ENCODE measurements at places on chromosomes 16 and 17. TPM values are rescaled to one million over a fixed set of nuclear protein-coding genes. Genes with fewer than 3 reads are reported as not detected.

GRCh38 chr17:15513856-15514459 is 46.5 kb upstream of the CDRT4 start:
- DNase-seq: no peak

The MYH13 gene
- total RNA-seq: under 0.01 TPM

The SLC38A8 gene
- not detected for total RNA-seq

The SNAI3 gene
- total RNA-seq: not detected

GRCh38 chr17:77308861-77309726 is 168.3 kb downstream of the SEC14L1 start:
- DNase-seq: peak; percentile 89

- no peak for DNase-seq
These were observed 458.8 kb upstream of the HSBP1 start for GRCh38 chr16:83348991-83349390.

DNA sequence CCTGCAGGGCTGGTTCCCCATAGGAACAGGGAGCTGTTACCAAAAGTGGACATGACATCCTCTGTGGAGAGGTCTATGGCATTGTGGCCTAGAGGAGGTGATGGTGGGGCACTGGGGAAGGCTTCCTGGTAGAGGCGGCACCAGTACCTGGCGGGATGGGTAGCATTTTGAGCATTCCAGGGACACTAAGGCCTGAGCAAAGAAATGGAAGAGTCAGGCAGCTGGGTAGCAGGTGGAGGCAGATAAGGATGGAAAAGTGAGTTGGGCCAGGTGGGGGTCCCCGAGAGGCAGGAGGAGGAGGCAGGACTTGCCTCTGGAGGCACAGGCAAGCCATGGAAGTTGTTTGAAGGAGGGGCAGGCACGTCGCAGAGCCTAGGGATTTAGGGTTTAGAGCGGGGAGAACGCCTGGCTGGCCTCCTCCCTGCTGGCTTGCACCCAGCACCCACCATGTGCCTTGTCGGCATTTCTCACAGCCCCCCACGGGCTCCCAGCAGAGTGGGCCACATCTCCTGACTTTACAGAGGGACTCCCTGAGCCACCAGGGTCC is 5.1 kb upstream of the ADCY7 start:
- DNase-seq: no peak

GRCh38 chr16:17835118-17835876 is 364.5 kb upstream of the XYLT1 start:
- DNase-seq: no peak

DNA sequence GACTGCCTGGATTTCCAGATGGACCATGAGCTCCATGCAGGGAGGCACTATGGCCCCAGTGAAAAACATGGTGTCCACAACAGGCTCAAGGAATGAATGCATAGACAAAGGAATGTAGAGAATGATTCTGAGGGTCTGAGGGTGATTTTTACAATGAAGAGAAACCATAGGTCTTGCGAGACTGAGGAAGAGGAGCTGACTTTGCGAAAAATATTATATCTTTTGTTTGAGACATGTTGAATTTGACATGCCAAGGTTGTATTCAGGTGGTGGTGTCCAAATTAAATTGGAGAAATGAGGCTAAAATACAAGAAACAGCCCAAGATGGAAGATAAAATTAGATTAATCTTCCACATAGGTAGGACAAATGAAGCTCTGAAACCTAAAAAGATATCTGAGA is 12.7 kb downstream of the HSD17B2 start:
- DNase-seq: no peak

The HCFC1R1 gene
- 4.7 TPM for total RNA-seq

GRCh38 chr17:45129940-45130680 is 2.2 kb downstream of the PLCD3 start:
- DNase-seq: no peak

- DNase-seq: no peak
These were observed 135.6 kb downstream of the GAS7 start for GRCh38 chr17:10062691-10063385.

The SOX15 gene
- not detected for total RNA-seq

- DNase-seq: no peak
These were observed 30.6 kb downstream of the ASIC2 start for GRCh38 chr17:33262266-33263123.

DNA sequence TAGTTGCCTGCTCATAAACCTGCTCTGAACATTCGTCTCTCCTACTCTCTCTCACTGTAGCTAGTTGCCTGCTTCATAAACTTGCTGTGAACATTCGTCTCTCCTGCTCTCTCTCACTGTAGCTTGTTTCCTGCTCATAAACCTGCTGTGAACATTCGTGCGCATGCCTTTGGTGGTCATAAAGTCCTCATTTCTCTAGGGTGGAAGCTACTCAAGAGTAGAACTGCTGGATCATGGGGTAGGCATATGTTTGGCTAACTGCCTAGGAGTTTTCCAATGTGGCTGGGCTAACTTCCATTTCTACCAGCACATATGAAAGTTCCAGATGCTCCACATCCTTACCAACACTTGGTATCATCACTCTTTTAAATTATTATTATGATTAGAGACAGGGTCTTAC is 174.6 kb upstream of the RPH3AL start:
- DNase-seq: no peak

DNA sequence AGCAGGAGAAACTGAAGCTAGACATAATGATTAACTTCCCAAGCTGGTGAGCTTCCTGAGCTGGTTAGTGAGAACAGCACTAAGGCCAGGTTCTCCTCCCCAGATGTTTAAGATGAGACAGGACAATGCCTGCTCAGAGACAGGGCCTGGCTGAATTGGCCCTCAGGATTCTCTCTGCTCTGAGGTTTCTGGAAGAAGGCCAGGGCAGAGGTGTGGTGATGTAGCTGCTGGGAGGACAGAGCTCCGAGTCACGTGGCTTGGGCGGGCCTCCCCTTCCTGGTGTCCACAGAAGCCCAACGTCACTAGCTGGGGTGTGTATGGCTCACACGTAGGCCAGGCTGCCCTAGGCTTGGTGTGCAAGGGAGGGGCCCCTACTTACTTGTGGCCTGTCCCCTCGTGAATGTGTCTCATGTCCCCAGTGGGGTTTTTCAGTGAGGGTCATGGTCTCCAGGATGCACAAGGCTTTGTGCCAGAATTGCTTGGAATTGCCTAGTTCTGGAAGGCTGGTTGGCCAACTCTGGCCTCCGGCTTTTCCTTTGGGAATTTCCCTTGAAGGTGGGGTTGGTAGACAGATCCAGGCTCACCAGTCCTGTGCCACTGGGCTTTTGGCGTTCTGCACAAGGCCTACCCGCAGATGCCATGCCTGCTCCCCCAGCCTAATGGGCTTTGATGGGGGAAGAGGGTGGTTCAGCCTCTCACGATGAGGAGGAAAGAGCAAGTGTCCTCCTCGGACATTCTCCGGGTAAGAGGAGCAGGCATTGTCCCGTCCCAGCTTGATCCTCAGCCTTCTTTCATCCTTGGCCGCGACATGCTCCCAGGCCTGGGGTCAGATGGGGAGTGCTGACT is 3.4 kb downstream of the NOD2 start:
- DNase-seq: peak; percentile 81

- DNase-seq: no peak
These were observed 3.3 kb downstream of the BCAR1 start for GRCh38 chr16:75248142-75248535.

The HBA2 gene
- not detected for total RNA-seq

The MT1M gene
- total RNA-seq: 0.74 TPM

The CA7 gene
- not detected for total RNA-seq

DNA sequence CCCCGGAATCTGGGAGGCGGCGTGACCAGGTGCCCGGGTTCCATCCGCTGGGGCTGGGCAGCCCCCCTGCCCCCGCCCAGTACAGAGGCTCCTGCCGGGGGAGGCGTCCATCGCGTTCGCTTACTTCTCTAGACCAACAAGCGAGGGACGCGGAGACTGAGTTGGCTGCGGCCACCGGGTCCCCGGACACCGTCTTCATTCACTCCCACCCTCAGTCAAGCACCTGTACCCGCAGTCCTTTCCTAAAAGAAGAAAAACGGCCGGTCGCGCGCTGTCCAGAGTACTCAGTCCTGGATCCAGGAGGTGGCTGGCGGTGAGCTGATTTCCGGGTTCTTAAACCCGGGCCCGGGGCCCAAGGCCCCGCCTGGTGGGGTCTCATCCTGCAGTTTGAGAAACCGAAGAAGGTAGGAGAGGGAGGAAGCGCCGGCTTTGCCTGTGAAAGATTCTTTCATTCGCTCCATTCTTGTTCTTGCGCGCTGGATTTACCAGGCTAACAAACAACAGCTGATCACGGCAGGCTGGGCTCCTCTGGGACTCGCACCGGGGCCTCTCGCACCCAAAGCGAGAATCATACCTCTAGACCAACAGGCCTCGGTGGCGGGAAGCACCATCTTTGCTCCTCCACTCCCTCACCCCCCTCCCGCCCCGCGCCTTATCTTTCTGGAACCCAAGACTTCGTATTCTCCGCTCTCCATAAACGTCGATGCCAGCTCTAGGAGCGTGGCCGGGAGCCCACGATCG is 17.4 kb upstream of the OR1F1 start:
- DNase-seq: no peak

GRCh38 chr16:77359065-77359502 is 75.8 kb downstream of the ADAMTS18 start:
- peak; percentile 70 for DNase-seq

The C16orf87 gene
- 19.1 TPM for total RNA-seq

The OR1F1 gene
- total RNA-seq: not detected

The REXO5 gene
- total RNA-seq: 4.7 TPM

The NAGS gene
- 0.09 TPM for total RNA-seq

The XYLT1 gene
- 6.9 TPM for total RNA-seq

The SUPT4H1 gene
- total RNA-seq: 50.2 TPM

The WWP2 gene
- 16.8 TPM for total RNA-seq

GRCh38 chr17:50064253-50065001 is 8.5 kb downstream of the ITGA3 start:
- DNase-seq: peak; percentile 98

DNA sequence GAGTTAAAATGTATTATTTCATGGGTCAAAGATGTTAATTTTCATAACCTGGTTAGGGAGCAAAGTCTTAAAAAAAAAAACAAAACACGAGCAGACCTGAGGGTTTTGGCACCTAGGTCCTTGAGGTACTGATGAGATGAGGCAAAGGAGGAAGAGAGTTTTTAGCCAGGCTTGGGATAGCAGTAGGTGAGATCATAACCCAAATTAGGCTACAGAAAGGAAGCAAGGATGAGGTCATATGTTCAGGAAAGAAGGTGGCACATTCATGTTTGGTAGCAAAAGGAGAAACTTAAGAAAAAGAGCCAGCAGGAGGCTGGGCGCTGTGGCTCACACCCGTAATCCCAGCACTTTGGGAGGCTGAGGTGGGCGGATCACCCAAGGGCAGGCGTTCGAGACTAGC is 2.8 kb downstream of the ATXN1L start:
- no peak for DNase-seq

The SNX20 gene
- total RNA-seq: not detected

DNA sequence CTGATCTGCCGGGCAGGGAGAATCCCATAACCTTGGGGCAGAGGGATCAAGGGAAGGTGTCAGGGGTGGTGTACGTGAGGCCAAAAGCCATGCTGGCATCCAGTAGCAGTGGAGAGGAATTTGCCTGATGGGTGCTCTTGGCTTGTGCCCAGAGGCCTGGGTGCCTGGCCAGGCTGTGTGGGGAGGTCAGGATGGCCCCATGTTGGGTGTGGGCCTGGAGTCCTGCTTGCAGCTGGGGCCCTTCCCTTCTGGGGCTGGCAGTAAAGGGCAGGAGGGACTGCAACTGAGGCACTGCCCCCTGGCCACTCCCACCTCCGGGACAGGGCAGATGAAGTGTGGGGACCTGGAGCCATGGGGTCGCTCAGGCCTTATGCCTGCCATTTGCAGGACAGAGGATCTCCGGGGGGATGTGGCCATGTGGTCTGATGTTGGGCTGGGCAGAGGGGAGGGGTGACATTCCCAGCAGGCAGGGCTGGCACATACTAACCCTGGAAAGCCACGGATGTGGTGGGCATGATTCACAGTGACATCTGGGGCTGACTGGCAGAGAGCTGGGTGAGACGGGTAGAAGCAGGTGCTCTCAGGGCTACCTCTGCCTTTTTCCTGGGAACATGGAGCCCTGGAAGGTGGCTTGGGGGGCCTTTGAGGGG is 3.5 kb downstream of the FMNL1 start:
- DNase-seq: peak; percentile 81

The AXIN2 gene
- total RNA-seq: 2.7 TPM

The KRTAP16-1 gene
- total RNA-seq: not detected

The KCNJ18 gene
- total RNA-seq: not detected

DNA sequence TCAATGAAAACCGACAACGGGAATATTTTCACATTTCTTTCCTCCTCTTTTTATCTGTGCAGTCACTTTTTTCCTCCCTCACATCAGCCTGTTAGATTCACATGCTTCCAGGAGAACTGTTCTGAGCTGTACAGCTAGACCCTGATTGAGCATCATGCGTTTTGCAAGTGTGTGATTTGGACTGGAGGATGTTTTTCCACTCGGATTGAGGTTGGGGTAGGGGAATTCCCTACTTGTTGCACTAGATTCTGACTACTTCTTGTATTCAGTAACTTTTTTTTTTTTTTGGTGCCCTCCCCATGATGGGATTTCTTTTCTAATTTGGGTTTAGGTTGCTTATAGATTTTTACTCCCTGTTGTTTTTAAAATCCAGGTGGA is 4.8 kb downstream of the MSI2 start:
- DNase-seq: no peak

The CUEDC1 gene
- 5.0 TPM for total RNA-seq

The ASPHD1 gene
- 2.2 TPM for total RNA-seq

DNA sequence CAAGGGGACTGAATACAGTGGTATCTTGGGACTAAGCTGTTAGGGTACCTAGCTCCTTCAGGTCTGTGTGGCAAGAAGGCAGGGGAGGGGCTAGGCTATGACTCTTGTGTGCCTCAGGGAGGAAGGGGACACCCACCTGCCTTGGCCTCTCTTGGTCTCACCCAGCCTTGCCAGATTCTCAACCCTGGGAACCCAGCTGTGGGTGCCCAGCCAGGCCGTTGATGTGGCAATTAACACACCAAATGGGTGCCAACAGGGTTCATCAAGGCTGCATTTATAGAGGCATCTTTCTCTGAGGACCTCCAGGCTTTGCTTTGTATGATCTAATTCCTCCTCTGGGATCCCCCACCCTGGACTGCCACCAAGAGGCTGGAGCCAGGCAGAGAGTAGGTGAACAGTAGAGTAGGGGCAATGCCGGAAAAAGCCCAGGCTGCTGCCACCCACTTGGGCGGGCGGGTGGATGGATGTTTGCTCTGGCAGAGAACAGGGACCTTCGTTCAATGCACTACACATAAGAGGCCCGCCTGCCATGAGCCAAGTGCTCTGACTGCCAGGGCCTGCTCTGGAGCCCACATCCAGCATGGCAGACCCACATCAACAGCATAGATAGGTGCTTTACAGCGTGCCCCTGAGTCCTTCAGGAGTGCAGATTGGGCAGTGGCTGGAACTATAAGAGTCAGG is 3.2 kb upstream of the ASB16 start:
- DNase-seq: no peak

- DNase-seq: peak; percentile 97
These were observed 46.1 kb downstream of the NXN start for GRCh38 chr17:933312-934073.

DNA sequence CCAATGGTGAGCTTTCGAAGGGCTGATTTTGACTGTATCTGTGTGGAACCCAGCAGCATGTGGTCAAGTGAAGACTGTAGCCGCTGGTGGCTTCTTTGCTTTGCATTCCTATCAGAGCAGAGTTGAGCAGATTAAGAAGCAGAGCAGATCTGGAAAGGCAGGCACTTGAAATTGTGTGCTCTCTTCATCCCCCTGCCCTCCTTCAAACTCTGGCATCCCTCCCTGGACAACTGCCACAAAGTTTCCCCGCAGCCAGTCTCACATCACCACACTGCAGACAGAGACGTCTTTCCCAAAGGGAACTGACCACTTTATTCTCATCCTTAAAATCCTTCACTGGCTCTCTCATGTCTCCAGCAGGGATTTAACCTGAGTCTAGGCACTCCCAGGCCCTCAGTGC is 237.1 kb upstream of the DYNLRB2 start:
- no peak for DNase-seq

- DNase-seq: peak; percentile 64
These were observed 5.9 kb downstream of the ZDHHC7 start for GRCh38 chr16:85005285-85006069.
